T-cell (primary cell): ENCODE measurements at places on chromosomes 12 and 14. TPM values are rescaled to one million over a fixed set of nuclear protein-coding genes. Genes with fewer than 3 reads are reported as not detected.

EXOC3L4 gene
- not detected for total RNA-seq

SLC6A15 gene
- 0.12 TPM for total RNA-seq

MIPOL1 gene
- 0.29 TPM for total RNA-seq

PMCH gene
- 1.2 TPM for total RNA-seq

ITFG2 gene
- 111 TPM for total RNA-seq
